GM23248 (cell line): ENCODE measurements at places on chromosomes 11 and 22. TPM values are rescaled to one million over a fixed set of nuclear protein-coding genes. Genes with fewer than 3 reads are reported as not detected.

GRCh38 chr11:47524291-47524874 is 28.5 kb downstream of the CELF1 start:
- peaks cover 30% of the 10 kb centered on the region for H3K4me1 ChIP-seq
- peak overlapping the region; percentile 74 for H3K27ac ChIP-seq
- H3K27me3 ChIP-seq, result no peaks in the 10 kb centered on the region
- no peak overlapping the region for H3K4me3 ChIP-seq
- no peaks in the 10 kb centered on the region; the same call in 1 of the 2 replicates for H3K36me3 ChIP-seq

Gene RIMBP3C
- 0.22 TPM in 1 of 2 replicates, not detected in the other for total RNA-seq

DNA sequence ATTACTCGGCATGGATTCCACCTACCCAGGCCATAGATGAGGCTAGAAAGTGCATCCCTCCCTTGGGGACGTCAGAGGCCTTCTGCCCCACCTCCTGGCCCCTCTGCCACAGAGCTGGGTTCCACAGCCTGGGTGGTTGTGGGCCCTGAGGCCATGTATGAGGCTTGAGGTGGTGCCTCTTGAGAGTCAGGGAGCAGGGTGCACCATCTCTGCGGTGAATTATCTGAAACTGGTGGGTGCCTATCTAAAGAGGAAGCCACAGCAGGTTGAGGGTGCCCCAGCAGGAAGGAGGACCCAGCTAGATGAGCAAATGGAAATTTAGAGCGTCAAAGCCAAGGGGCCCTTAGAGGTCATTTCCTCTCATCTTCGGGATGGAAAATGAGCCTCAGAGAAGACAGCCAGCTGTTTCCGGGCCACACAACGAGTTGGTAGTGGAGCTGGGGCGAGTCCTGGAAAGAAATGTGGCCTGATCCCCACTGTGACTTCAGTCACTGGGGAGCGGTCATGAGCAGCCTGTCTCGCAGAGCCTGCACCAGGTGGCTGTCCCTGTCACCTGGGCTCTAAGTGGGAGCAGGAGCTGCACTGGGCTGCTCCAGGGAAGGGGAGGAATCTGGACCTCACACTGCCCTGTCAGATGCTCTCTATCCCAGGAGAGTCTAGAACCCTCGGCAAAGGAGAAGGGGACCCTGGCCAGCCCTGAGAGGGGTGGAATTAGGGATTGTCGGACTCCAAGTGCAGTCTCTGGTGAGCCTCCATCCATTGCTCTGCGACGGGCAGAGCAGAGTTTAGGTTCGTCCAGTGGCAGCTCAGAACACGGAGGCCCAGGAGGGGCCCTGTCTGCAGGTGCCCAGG is 7.3 kb downstream of the ADORA2A start:
- no peaks in the 10 kb centered on the region for H3K36me3 ChIP-seq
- H3K27ac ChIP-seq, result peak overlapping the region; percentile 44
- no peaks in the 10 kb centered on the region for H3K27me3 ChIP-seq
- peak; percentile 43 for DNase-seq

DNA sequence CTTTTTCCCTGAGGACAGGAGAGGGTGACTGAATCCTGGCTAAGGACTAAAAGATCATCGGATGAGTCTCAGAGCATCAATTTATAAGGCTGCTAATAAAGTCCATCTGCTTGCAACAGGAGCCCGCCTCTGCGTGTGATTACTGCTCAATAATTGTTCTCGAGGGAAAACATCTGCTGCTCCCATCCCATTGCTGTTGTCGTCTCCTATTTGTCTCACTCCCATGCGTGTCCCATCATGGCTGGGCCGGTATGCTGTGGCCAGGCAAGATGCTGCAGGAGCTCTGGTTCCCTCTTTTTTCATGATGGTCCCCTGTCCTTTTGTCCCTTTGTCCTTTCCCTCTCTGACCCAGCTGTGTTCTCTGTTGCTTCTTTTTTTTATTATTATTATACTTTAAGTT is 121.2 kb downstream of the SPATA19 start:
- no peaks in the 10 kb centered on the region for H3K36me3 ChIP-seq
- no peaks in the 10 kb centered on the region for H3K4me1 ChIP-seq
- no peaks in the 10 kb centered on the region for H3K27me3 ChIP-seq
- H3K27ac ChIP-seq, result no peak overlapping the region
- H3K4me3 ChIP-seq, result no peak overlapping the region

Gene XKR3
- total RNA-seq, result not detected in 2 replicates
